Stimulated activated CD8-positive, alpha-beta memory T cell treated with anti-CD3 and anti-CD28 coated beads, Interleukin-15, amount 100 ng/mL, for 24 hours (primary cell): ENCODE measurements at places on chromosomes 2 and 18.

- DNase-seq, result no peak
Observed at GRCh38 chr2:238911376-238912227, 63.7 kb downstream of the TWIST2 start.

DNA sequence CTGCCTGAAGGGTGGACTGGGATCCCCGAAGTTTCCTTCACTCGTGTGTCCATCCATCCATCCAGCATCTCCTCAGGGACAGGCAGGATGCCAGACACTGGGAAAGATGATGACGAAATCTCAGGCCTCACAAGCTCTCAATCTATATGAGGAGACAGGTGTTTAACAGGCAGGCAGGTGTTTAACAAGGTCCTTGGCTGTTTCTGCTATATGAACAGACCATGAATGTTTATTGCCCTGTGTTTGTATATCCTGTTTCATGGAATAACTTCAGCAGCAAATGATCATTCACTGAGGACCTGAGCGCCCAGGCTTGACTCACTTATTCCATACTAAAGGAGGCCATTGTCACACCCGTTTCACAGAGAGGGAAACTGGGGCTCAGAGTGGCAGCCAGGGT lies 685.8 kb upstream of the HS6ST1 start:
- no peak for DNase-seq

- no peak for DNase-seq
Observed at GRCh38 chr18:28034567-28034966, 142.4 kb downstream of the CDH2 start.

DNA sequence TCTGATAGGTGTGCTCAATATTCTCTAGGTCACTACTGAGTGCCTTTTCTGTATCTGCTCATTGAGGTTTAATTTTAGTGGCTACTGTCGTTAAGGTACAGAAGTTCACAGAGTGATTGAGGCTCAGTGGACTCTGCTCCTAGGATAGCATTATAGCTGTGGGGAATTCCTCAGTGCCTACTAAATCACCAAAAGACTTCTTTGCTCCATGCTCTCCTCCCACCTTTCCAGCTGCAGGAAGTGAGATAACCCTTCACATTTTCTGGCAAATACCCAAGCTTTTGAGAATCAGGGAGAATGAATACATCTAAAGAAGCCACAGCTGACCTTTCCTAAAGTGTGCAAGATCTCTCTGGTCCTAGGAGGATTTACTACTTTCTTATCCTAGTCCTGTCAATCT lies 95.2 kb upstream of the FSIP2 start:
- no peak for DNase-seq

- DNase-seq, result no peak
Observed at GRCh38 chr2:134411279-134411827, 157.5 kb downstream of the MGAT5 start.

DNA sequence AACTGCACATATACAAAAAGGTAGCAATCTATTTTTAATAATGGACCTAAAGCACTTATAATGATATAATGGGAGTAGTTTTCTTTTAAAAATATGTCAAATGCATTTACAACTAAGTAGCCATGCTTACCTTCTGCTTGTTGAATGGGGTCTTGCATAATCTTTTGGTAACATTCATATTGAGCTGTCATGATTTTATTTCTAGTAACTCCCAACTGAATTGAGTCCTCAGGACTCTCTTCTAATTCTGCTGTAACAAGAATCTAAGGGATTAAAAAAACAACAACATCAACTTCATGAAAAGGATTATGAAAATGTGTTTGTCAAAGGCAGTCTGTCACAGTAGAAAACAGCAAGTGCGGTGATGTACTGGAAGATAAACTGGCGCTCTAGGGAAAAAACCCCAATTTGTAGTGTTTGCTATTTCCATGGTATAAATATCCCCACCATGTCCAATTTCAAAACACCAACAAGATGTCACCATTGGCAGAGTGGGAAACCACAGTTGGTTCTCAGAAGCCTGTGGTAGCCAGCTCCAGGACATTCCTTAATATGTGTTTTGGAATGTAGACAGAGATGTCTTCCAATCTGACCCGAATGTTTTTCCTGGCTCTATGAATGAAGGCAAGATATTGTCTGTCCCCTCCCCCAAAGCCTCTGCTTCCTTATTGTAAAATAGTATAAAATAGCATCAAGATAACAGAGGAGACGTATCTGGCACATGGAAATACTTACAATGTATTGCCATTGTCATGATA lies 64.8 kb downstream of the CALCRL start:
- DNase-seq, result no peak

DNA sequence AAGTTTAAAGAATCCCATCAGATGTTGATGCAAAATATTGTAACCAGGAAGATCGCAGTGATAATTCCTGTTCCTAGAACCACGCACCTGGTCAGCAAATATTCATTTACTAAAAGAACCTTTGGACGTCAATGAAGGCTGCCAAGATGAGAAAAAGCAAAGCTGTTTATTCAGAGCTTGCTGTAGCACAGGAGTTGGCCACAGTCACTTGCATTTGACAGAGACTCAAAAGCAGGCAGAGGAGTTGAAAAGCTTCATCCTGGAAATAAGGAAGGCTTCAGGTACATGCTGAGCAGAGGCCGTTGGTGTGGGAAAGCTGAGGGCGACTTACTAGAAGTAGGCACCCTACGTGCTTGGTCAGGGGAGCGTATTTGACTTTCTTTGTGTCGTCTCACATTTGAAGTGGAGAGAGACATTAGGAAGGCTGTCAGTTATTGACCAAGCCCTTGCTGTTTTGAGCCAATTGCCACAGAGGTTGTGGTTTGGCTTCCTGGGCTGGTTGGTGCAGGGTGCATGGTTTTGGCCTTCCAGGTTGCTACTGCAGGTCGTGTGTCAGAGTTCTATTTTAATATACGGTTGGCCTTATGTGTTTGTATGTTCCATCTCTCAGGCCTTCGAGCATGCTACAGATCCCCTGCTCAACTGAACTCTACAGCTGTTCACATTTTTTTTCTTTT lies 289.6 kb downstream of the METTL4 start:
- DNase-seq, result no peak

- no peak for DNase-seq
Observed at GRCh38 chr2:1026141-1026540, 75.5 kb downstream of the SNTG2 start.

DNA sequence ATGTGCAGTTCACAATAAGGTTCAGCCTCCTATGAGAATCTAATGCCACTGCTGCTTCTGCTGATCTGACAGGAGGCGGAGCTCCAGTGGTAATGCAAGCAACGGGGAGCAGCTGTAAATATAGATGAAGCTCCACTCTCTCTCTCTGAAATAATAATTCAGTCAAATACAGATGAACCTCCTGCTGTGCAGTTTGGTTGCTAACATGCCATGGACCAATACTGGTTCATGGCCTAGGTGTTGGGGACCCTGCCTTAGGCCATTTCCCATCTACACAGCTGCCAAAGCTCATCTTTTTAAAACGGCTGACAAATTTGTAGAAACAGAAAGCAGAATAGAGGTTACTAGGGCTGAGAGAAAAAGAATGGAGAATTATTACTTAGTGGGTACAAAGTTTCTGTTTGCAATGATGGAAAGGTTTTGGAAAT lies 10.7 kb upstream of the HNRNPA3 start:
- no peak for DNase-seq

DNA sequence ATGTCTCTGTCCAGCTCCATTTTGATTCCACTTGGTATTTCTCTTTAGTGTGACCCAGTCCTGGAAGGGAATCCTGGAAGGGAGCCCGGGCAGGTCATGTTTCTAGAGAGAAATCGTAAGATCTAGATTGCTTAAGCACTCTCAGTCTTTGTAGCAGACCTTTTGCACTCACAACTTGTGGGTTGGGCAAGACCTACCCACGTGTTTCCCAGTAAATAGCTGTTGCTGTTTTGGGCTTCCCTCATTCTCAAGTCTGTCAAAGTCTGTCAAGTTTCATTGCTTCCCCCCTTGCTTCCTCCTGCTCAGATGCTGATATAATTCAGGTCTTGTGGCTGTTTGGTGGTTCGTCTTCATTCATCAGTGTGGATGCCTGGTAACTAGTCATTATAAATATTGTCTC lies 17.4 kb upstream of the NEMP2 start:
- DNase-seq, result no peak

DNA sequence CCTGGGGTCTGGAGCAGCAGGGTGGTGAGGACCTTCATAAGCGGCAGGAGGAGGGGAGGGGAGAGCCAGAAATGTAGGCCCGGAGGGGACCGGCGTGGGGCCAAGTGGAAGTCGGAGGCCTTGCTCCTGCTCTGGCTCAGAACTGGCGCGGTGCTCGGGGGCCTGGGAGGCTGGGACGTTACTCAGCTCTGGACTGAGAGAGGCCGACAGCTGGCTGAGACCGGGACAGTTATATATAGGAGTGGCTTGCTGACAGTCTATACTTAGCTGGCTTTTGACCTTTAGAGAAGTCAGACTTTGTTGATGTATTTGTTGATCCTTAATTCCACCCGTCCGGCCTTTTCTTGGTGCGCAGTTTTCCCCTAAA lies 15.7 kb downstream of the IGFBP5 start:
- DNase-seq, result no peak
